Right ventricle myocardium inferior (tissue), 1 donor: ENCODE measurements at places on chromosomes 7 and 10. TPM values are rescaled to one million over a fixed set of nuclear protein-coding genes. Genes with fewer than 3 reads are reported as not detected.

DNA sequence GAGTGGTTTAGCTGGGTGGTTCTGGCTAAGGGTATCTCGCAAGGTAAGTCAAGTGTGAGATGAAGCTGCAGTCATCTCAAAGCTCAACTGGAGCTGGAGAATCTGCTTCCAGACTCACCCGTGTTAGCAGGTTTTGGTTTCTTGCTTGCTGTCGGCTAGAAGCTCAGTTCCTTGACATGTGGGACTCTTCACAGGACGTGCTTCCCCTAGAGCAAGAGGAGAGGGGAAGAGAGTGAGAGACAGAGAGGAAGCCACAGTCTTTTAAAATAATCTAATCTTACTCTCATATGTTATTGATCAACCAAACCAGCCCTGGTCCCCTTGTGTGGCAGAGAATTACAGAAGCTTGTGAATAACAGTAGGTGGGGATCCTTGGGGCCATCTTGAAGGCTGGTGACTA lies 199.5 kb downstream of the REEP3 start:
- no peak for DNase-seq

- DNase-seq, result no peak
These were observed 1.6 kb downstream of the PANK1 start for GRCh38 chr10:89643431-89643811.

DNA sequence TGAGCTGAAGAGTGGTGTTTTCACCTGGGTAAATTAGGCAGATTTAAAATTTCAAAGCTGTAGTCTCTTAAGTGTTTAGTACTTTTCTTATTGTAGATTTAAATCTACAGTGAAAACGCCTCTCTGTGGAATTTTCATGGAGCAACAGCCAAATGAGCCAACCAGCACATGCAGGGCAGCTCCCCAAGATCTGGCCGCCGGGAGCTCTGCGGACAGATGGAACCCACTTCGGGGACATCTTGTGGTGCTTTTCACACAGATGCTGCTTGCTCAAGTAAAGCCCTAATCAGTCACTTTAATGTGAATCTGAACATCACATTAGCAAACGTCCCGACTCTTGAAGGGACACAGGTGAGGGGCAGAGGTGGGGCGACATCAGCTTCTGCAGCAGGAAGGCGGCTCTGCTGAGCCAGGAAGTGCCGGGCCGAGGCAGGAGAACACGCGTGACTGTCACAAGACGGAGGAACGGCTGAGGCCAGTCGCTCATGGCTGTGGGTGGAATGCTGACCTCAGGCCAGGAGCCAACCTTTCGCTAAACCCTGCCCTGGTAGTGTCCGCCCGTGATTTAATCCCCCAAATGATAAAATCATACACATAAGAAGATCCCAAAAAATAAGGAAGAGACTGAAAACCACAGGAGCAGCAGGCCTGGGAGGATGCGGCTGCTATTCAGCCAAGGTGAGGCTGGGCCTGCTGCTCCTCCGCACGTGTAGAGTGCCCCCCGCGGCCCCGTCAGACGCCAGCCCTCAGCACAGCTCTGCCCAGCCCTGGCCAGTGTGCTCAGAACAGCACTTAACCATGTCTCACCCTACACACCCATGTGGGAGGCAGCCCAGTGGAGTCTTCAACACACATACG lies 256.8 kb downstream of the ZMYND11 start:
- DNase-seq, result no peak

DNA sequence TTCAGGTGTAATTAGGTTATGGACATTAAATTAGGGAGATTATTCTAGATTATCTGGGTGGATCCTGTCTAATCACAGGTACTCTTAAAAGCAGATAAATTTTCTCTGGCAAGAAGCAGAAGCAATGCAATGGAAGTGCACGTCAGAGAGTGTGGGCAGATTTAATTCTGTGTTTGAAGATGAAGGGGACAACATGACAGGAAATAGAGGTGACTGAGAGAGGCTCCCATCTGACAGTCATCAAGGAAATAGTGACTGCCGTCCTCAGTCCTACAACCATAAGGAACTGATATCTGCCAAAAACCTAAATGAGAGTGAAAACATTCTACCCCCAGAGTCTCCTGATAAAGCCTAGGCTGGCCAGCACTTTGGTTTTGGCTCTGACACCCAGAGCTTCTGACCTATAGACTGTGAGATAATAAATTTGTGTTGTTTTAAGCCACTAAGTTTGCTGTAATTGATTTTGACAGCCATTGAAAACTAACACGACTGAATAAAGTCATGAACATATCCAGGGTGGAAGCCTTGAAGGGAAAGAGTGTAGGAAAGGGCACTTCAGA lies 30.5 kb upstream of the DDX50 start:
- no peak for DNase-seq

DNA sequence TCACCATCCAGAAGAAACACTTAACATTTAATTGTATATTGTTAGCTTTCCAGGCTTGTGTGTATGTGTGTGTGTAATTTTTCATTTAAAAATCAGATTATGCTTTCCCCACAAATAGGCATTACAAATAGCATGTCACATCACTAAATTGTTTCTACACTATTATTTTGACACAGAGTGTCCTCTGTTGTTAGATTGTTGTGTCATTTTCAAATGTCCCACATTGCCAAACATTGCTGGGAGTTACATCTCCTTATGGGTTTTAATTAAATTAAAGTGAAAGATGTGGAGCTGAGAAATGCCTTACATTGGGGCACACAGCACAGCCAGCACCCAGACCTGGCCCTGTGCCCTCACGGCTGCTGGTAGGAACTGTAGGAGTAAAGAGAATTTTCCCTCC lies 295.6 kb downstream of the ZEB1 start:
- DNase-seq, result no peak

GRCh38 chr10:54708021-54708420 lies 93.0 kb downstream of the PCDH15 start:
- DNase-seq, result no peak

DNA sequence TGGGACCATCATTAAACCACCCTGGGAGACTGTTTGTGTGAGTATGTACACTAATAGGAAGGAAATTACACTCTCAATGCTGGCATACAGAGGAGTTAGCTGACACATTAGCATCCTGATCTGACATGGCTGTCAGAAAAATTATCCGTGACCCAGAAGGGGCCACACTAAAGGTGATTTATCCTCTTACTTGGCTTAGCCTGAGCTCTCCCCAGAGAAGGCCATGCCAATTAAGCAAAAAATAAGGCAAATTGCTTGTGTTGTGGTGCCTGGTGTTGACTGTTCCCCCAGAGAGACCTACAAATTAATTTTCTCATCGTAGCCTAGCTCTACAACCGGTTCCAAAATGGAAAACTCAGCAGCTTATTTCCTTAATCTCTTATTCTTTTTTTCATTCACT lies 992.3 kb downstream of the KCNMA1 start:
- DNase-seq, result no peak

GRCh38 chr7:102211590-102212550 lies 74.8 kb upstream of the SH2B2 start:
- no peak for DNase-seq

HIP1 gene
- total RNA-seq, result 18.0 TPM

PKD2L1 gene
- total RNA-seq, result not detected

LRIT1 gene
- total RNA-seq, result not detected
